ENCODE measurements at places on chromosomes 3 and 15.

DNA sequence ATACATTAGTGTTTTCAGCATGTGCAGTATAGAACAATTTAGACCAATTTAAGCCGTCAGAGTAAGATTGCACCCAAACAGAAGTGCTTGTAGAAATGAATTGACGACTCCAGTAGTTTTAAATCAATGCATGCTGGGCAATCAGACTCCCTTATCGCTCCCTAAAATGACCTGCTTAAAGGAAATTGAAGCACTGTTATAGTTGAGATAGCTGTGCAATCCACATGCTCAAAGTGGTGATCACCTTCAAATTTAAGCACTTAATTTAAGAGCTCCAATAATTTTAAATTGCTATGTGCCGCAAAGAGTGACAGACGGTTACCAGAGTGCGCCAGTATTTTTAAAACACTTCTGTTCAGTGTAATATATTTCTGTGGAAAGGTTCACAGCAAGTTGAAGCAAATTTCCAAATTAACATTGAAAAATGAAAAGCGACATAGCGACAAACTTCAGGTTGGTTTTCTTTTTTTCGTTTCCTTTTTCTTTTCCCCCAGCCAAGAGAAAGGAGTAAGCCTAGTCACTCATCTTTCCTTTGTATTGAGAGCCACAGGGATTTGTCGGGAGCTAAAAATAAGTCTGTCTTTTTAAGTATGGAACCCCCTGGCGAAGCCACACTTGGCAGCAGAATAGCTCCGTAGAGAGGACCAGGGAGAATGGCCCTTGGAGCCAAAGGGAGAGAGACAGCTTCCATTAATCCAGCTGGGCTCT lies 436.4 kb upstream of the RBMS3 start:
- no peak for DNase-seq

- DNase-seq, result no peak
These were observed 66.4 kb downstream of the TCF12 start for GRCh38 chr15:56984681-56985481.

GRCh38 chr3:196695849-196696226 lies 16.2 kb downstream of the CEP19 start:
- no peak for DNase-seq

GRCh38 chr15:48891232-48891765 lies 13.4 kb downstream of the EID1 start:
- no peak for DNase-seq

DNA sequence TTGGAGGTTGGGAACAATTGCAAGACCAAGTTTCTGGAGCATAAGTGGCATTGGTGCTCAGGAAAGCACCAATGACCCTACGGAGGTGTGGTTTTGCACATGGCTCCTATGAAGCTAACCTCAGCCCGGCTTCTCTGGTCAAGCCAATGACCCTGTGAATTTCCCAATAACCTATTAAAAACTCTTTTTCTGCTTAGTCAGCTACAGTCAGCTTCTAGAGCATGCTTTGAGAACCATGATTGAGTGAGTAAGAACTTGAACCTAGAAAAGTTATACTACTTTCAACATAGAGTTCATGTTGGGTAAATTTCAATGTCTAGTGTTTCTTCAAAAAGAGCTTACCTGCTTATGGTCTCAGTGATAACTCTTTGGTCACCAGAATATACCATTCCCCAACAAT lies 163.2 kb downstream of the RSL24D1 start:
- no peak for DNase-seq

DNA sequence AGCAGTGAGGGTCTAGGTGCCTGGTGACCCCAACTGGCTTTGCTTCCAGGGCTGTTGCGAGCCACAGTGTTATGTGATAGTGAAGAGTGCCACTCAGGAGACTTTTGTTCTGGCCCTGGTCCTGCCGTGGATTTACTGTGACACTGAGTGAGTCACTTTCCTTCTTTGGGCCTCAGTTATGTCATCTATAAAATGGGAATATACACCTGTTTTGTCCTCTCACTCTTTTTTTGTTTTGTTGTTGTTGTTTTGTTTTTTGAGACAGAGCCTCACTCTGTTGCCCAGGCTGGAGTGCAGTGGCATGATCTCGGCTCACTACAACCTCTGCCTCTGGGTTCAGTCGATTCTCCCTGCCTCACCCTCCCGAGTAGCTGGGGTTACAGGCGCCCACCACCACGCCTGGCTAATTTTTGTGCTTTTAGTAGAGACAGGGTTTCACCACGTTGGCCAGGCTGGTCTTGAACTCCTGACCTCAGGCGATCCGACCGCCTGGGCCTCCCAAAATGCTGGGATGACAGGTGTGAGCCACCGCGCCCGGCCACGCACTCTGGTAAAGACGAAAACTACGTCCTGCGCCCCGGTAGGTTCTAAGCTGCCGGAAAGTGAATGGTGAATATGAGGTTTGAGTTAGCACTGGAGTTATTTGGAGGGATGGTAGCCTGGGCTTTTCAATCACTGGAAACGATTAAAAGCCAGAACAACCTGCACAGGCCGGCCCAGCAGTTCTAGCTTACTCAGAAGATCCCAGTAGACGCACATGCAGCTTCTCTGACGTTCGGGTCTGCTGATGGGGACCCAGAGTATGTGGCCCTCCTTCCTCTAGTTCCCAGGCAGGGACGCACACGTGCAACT lies 46.6 kb downstream of the BDH1 start:
- DNase-seq, result no peak

GRCh38 chr3:66093981-66094380 lies 55.3 kb upstream of the MAGI1 start:
- DNase-seq, result no peak

DNA sequence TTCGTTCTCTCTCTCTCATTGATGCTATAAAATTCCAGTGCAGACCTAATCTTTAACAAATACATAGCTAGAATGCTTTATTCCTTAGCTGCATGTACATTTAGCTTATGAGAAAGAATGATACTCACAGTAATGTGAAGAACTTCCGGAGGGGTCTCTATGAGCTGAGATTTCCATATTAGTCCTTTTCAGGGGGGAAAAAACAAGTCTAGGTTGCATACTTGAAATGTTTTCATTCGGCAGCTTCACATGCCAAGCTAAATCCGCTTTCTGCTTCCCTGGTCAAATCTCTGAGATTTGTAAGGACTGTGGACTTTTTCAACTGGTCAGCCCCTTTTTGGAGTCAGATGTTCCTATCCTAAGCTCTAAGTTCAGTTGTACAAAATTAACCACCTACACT lies 111.5 kb upstream of the COL8A1 start:
- no peak for DNase-seq

GRCh38 chr3:108250626-108251025 lies 28.4 kb upstream of the IFT57 start:
- DNase-seq, result no peak

DNA sequence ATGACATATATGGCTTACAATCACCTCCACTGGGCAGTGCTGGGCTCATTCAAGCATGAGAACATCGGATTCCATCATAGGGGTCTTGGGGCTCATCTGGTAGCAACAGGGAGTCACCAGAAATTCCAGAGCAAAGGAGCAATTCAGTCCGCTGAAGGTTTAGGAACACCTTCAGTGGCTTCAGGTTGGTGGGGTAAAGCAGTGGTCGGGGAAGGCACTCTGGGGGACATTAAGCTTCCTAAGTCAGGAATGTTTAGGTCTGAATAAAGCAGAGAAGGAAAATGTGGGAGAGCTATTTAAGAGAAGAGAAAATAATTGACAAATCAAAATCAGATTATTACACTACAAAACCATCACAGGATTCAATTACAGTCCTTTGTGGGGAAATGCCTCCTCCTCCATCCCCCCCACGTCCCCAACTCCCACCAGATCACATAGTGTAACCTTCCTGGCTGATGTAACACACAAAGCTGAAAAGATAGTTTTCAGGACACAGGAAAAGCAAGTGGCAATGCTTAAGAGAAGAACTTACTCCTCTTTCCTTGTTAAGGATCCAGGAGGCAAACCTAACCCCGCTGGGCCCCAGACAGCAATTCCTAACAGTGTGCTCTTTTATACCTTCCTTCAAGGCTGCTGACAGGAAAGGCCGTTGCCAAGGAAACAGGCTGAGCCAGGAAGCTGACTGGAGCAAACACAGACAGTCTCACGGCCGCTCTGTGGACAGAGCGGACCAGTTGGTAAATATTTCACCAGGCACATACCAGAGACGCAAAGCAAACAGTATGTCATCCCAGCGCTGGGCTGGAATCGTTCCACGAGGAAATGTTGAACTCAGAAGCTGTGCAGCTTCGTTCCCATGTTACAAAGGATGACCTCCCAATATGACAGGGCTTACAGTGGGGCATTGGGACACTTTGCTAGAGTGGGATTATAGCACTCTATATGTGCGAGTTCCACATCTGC lies 57.5 kb upstream of the LMCD1 start:
- peak; percentile 68 for DNase-seq

DNA sequence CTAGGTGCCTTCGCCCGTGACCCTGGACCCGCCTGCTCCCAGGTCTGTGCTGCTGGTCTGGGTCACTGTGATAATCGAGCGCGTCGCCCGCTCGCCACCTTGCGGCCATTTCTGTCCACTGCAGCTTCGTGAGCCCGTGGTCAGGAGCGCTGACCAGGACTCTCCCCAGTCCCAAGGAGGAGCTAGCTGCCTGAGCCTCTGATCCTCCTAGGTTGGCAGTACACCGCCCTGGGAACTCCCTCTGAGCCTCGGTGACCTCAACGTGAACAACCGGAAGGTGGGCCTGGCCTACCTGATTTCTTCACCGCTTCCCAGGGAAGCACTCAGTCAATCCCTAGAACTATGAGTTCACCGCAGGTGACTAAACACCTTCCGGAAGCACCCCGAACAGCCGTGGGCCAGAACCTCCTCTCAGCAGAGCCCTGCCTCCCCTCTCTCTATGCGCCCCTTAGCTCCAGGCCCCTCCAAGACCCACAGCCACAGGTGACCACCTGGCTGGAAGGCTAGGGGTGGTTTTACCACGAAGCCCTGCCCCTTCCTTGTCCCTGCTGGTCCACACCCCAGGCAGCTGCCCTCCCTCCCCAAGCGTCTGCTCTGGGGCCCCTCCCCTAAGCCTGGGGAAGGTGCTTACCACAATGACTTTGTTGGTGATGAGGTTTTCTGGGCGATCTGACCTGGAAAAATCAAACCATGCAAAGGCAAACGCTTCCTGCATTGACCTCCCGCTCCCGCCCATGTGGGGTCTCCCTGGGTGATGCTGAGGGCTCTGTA lies 9.7 kb downstream of the PLA2G4D start:
- peak; percentile 89 for DNase-seq

All from iPS-NIHi11 (cell line).